ENCODE measurements at places on chromosomes 5 and 9.

GRCh38 chr5:129767927-129768380, 20.1 kb downstream of the MINAR2 start:
- DNase-seq: peak; percentile 89

- no peak for DNase-seq
These were observed 194.0 kb upstream of the DMRT1 start for GRCh38 chr9:647522-647921.

DNA sequence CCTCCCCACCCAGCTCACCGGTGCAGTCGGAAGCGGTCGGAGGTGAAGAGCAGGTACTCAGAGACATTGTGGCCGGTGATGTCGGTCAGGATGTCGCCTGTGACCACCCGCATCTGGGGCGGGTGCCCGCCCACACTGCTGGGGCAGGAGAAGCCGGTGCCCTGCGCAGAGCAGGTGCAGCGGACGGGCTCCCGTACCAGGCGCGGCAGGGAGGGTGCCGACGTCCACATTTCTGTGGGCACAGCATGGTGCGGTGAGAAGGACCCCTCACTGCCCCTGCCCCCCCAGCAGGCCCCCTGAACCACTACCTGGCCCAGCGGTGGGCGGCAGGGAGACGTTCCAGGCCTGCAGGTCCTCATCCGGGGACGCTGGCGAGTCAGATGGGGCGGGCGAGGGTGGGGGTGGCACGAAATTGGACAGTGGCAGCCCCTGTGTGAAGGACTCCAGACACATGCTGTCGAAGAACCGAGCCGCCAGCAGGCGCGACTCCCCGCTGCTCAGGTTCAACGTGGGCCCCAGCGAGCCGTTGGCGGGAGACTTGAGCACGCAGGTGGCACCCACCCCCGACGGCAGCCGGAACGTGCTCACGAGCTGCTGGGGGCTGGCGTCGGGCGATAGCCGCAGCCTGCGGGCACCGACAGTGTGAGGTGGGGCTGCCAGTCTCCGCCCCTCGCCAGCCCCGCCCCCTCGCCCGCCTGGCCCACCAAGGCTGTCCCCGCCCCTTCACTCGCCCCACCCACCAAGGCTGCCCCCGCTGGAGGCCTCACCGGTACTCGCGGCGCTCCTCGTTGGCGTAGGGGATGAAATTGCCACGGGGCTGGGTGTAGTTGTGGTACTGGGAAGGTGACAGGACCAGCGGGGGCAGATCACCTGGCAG, 15.1 kb downstream of the ABCA2 start:
- DNase-seq: no peak

DNA sequence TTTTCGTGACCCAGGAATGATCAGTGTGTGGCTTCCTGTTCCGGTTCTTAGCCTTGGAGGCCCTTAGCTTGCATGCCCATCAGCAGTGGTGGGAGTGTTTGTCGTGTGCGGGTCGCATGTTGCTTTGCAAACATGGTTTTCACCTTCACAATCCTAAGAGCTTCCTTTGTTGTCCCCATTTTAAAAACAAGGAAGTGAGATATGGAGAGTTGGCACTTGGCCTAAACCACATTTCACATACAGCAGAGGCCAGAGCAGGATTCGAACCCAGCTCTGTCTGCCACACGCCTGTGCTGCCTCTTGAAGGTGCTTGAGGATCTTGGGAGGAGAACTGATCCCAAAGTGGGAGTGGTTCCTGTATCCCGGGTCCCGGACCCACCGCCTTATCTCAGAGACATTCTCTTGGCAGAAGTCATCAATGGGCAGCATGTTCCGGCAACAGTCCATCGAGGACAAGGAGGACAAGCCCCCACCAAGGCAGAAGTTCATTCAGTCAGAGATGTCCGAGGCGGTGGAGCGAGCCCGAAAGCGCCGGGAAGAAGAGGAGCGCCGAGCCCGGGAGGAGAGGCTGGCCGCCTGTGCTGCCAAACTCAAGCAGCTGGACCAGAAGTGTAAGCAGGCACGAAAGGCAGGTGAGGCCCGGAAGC, 38.2 kb upstream of the POMT1 start:
- peak; percentile 6 for DNase-seq

DNA sequence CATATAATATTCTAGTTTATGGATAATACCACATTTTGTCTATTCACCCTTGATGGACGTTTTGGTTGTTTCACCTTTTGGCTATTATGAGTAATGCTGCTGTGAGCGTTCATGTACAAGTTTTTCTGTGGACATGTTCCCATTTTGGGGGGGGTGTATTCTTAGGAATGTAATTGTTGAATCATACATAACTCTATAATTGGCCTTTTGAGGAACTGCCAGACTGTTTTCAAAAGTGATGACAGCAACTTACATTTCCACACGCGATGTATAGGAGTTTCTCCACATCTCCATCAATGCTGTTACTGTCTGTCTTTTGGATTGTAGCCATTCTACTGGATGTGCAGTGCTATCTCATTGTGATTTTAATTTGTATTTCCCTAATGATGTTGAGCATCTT, 69.8 kb downstream of the SLC46A2 start:
- no peak for DNase-seq
